ENCODE measurements at places on chromosomes 6 and 20. TPM values are rescaled to one million over a fixed set of nuclear protein-coding genes. Genes with fewer than 3 reads are reported as not detected.

The FAXC gene
- total RNA-seq: 12.4 TPM

DNA sequence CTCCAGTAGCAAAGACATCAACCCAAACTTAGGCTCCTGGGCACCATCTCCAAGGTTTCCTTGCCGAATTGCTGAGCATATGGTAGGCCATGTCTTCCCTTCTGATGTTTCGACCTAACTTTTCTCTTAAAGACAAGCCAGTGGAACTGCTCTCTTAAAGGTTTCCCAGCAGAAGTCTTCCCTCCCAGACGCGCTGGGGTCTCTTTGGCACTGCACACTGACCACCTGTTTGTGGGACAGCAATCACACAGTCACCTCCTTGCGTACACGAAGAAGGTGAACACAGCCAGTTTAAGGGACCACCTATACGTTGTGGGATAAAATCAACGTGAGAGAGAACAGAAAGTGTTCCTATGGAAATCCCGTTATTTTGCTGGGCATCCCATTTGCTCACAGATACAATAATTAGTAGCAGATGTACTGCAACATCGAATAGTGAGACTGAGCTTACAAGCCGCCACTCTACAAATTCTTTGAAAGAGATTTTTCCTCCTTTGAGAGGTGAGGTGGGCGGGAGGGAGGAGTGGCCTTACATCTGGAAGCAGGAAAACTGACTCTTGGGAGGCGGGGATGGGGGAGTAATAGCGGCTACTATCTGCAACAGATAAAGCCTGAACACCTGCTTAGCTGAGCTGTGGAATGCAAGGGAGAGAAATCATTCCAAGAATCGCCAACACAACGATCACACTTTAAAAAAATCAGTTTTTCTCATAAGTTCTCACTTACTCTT is 9.9 kb downstream of the GRIK2 start:
- no peak overlapping the region for H3K27ac ChIP-seq
- H3K36me3 ChIP-seq: no peaks in the 10 kb centered on the region
- DNase-seq: no peak
- H3K4me1 ChIP-seq: no peaks in the 10 kb centered on the region

GRCh38 chr20:64239449-64240242 is 15.9 kb upstream of the PCMTD2 start:
- no peak overlapping the region for H3K27ac ChIP-seq
- H3K4me3 ChIP-seq: no peak overlapping the region
- no peak for DNase-seq
- H3K27me3 ChIP-seq: no peaks in the 10 kb centered on the region
- H3K36me3 ChIP-seq: no peaks in the 10 kb centered on the region
- H3K4me1 ChIP-seq: no peaks in the 10 kb centered on the region

DNA sequence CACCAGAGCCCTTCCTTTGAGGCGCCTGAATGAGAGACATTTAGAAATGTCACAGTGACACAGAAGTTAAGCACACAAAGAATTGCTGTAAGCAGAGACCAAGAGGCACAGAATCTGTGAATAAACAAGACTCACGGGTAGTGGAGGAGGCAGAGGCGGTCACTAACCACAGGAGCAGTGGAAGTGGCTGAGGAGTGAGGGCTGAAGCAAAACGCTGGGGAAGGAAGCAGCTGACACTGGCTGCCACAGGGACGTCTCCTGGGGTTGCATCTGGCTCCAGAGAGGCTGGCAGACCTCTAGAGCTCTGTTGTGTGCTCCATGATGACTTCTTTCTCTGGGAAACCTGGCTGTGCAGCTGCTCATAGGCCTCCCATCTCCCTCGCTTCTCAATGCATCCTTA is 65.0 kb upstream of the SLC2A12 start:
- H3K4me1 ChIP-seq: no peaks in the 10 kb centered on the region
- no peaks in the 10 kb centered on the region for H3K36me3 ChIP-seq
- H3K27me3 ChIP-seq: peaks cover 4% of the 10 kb centered on the region

- no peak for DNase-seq
- H3K27ac ChIP-seq: no peak overlapping the region
- H3K4me1 ChIP-seq: no peaks in the 10 kb centered on the region
- H3K4me3 ChIP-seq: no peak overlapping the region
- no peaks in the 10 kb centered on the region for H3K36me3 ChIP-seq
Observed at GRCh38 chr6:19752746-19753145, 84.4 kb upstream of the ID4 start.
